Right cardiac atrium (tissue), 5 donors: ENCODE measurements at places on chromosomes 16 and 17.

DNA sequence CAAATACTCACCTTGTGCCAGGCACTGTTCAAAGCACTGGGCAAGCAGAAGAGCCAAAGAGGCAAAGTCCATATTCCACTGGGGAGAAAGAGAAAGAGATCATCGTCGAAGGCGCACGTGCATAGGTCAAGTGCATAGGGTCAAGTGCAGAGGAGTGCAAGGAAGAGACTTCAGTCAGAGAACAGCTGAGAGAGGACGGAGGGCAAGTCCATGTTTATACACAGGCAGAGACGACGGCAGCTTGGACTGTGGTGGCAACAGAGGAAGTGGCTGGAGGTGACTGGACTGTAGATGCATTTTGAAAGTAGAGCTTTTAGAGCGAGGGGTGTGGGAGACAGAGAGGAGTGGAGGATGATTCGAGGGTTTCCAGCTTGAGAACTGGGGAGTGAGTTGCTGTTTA lies 74.7 kb upstream of the SDK2 start:
- no peak for DNase-seq

GRCh38 chr17:83107656-83108048 lies 28.2 kb downstream of the METRNL start:
- DNase-seq = no peak

- no peak for DNase-seq
Observed at GRCh38 chr16:89931964-89932363, 8.8 kb downstream of the TUBB3 start.

DNA sequence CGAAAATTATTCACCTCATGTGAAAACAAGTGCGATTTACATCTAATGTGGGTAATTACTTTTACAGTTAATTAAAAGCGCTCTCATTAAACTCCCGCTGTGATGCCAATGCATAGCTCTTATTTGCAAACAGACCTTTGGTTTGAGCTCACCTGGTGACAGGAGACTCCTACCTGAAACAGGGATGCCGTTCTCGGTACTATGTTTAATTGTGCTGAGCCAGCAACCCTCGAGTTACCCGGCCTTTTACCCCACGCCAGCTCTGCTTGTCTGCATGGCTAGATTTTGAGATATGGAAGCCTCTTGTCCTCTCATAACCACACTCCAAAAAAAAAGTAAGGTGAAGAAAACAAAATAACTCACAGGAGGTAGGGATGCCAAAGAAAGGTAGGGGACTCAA lies 690.4 kb upstream of the RBFOX1 start:
- no peak for DNase-seq

- DNase-seq = no peak
Observed at GRCh38 chr17:45705123-45706009, 78.8 kb upstream of the CRHR1 start.

GRCh38 chr17:61805399-61805798 lies 57.9 kb downstream of the BRIP1 start:
- no peak for DNase-seq

GRCh38 chr16:10666291-10666690 lies 28.4 kb downstream of the TEKT5 start:
- no peak for DNase-seq

GRCh38 chr17:27206447-27206846 lies 87.5 kb upstream of the WSB1 start:
- DNase-seq = no peak

DNA sequence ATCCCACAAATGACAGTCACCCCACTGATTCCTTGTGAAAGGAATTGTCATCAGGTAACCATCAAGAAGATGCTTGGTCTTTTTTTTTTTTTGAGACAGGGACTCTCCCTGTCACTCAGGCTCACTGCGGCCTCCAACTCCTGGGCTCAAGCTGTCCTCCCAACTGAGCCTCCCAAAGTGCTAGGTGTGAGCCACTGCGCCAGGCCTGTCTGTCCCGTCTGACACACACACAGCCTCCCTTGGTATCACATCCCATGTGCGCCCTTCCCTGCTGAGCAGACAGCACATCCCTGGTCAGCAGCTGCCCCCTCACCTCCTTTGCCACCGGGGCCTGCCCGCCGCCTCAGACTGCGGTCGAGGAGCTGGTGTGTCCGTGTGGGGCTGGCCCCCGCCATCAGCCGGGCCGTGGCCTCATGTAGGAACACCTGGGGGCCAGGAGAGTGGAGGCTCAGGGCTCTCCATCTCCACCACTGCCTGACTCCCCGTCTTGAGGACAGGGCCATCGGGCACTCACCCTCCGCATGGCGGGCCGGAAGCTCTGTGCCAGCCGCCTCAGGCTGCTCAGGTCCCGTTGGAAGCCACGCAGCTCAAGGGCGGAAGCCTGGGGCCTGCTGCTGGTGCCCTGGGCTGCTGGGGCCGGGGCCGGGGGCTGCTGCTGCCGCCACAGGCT lies 23.6 kb downstream of the SREBF1 start:
- DNase-seq = peak; percentile 64

DNA sequence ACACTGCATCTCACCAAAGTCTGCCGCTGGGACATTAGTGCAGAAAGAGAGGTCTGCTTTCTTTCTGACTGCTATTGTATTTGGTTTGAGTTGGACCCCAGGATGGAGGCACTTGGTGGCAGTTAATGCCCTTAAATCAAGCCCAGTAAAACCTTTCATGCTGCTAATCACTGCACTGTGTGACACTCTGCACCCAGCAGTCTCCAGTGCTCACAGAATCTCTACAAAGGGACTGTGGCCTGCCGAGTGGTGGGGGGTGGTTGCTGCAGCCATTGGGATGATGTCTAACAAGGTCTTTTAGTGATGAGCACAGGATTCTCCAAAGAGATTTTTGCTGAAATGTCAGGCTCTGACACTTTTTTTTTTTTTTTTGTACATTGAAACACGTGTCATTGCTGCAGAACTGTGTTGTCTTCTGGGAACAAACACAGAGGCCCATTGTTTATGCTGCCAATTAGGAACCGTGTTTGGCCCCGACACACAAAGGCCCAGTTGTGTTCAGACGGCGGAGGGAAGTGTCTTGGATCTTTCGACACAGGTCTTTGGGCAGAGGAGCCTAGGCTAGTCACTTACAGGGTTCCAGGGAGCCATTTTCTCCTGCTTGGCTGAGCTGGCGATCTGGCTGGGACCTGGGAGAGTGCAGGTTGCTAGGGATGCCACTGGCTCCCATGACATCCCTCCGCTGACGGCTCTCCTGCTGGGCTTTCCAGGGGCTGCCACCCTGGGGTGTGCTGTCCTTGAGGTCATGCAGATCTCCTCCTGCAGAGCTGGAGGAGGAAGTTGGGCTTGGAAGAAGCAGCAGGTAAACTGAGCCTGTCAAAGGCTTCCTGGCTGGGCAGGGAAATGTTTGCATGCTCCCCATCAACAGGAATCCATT lies 16.2 kb upstream of the TNRC6C start:
- peak; percentile 61 for DNase-seq

- no peak for DNase-seq
Observed at GRCh38 chr16:80946481-80946880, 60.2 kb downstream of the CMC2 start.

DNA sequence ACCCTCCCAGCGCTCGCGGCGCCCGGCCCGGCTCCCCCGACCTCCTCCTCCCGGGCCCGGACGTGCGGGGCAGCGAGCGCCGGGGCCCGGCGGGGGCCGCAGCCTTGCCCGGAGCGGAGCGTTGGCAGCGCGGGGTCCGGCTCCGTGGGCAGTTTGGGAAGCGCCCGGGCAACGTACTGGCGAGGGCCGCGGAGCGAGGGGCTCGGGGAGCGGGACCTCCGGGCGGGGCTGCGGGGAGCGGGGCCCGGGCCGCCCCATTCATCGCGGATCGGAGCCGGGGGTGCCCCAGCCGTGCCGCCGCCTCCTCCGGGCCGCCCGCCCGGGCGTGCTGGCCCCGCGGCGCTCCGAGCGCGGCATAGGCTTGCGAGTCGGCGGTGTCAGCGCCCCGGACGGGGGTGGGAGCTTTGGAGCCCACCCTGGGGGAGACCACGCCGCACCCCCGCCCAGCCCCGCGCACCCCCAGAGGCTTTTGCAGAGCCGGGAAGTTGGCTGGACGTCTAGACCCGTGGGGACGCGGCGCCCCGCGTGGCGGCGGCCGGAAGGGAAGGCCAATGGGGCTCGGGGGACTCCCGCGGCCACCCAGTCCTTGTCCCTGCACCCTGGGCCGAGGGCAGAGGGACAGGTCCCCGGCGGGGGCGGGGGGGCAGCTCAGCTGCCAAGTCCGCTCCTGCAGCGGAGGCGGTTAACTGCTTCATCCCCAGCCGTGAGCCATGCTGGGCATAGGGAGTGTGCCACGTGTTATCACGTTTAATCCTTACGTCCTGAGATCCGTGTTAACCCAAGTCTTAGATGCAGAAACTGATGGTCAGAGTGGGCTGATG lies 852 bp downstream of the ZNF469 start:
- DNase-seq = peak; percentile 76

- no peak for DNase-seq
Observed at GRCh38 chr17:21545064-21545463, 147.3 kb upstream of the KCNJ18 start.

- no peak for DNase-seq
Observed at GRCh38 chr16:67014634-67015312, 14.2 kb upstream of the CBFB start.

DNA sequence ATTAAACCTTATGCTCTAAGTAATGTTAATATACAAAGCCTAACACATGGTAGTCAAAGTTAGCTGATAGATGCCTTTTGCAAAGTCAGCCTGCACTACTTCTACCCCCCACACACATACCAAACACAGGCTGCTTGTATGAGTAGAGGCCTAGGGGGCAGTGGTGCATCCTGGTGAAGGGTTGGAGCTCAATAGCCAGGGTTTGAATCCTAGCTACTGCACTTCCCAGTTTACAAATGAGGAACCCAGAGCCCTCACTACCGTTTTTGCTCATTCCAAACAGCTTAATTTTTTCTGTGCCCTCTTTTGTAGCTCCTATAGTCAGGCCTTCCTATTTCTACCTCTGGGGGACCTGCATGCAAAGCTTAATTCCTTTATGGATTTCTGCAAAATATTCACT lies 18.9 kb upstream of the HYDIN start:
- no peak for DNase-seq

GRCh38 chr17:42251115-42251514 lies 25.1 kb downstream of the STAT5B start:
- DNase-seq = no peak

- no peak for DNase-seq
Observed at GRCh38 chr16:19400711-19401110, 17.0 kb upstream of the TMC5 start.

DNA sequence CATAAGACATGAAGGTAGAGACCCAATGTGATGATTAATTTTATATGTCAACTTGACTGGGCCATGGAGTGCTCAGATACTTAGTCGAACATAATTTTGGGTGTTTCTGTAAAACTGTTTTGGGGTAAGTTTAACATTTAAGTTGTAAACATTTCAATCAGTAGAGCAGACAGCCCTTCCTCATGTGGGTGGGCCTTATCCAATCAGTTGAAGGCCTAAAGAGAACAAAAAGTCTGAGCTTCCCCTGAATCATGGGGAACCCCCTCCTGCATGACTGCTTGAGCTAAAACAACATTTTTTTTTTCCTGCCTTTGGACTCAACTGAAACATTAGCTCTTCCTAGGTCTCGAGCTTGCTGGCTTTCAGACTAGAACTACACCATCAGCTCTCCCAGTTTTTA lies 327.3 kb upstream of the SOX9 start:
- no peak for DNase-seq

- no peak for DNase-seq
Observed at GRCh38 chr16:70348991-70349390, 2.3 kb downstream of the DDX19A start.

- no peak for DNase-seq
Observed at GRCh38 chr17:75346906-75347305, 57.7 kb upstream of the SLC25A19 start.

GRCh38 chr16:2949705-2950352 lies 14.2 kb upstream of the KREMEN2 start:
- DNase-seq = no peak
